ENCODE measurements at places on chromosomes 5 and 9.

GRCh38 chr5:139746691-139747582 is 48.7 kb upstream of the PSD2 start:
- DNase-seq: peak; percentile 64

DNA sequence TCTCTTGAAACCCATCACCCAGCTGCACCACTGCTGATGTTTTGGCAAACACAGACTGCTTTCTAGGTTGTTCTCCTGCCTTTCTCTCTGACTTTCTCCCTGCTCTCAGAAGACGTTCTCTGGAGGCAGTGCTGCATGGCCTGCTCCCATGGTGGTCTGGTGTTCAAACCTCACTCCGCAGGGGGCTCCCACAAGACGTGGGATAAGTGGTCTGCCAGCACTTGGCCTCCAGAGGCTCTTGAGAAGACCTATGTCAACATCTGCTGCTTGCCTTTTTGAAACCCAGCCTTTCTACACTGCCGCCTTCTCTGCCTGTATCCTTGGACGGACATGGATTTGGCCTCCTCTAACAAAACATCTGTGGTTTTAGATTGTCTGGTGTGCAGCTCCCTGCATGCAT is 16.6 kb downstream of the USP20 start:
- DNase-seq: no peak

GRCh38 chr5:170634256-170634990 is 130.6 kb downstream of the KCNIP1 start:
- peak; percentile 30 for DNase-seq

DNA sequence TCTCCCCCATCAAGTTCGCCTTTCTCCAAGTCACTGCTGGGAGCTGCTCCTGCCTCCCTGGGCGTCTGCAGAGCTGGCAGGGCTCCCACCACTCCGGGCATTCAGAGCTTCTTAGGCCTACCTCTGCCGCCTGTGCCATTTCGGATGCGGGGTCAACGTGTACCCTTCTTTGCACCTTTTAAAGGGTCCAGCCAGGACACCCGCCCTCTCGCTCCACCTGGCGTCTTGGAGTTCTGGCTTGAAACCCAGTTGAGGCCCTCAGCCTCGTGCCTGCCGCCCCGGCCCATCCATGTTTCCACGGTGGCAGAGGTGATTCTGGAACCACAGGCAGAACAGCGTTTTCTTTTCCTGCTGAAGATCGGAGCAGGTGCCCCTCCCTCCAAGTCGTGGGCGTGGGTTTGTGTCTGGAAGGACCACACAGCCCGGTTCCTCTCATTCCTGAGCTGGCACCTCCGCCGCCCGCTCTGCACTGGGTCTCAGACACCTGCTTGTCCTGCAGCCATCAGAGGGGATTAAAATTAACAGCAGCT is 32.9 kb downstream of the NDUFS6 start:
- DNase-seq: peak; percentile 62

DNA sequence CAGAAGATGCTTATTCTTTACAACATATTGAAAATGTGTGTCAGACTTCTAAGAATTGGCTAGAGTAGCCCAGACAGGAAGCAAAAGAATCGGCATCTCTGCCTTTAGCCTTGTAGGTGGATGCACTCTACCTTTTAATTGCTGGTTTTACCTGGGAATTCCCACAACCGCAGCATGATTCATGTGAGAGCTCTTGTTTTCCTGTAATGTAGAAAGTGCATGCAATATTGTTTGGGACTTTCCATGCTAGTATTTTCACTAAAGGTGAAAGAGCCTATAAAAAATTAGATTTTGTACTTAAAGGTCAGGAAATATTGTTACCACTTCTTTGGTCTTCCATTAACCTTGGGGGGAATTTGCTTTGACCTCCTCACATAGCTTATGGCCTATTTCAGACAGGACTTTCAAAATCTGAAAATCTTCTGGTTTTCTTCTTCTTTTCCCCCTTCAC is 89.8 kb downstream of the NTRK2 start:
- no peak for DNase-seq

GRCh38 chr5:39986614-39987013 is 561.8 kb upstream of the DAB2 start:
- no peak for DNase-seq

DNA sequence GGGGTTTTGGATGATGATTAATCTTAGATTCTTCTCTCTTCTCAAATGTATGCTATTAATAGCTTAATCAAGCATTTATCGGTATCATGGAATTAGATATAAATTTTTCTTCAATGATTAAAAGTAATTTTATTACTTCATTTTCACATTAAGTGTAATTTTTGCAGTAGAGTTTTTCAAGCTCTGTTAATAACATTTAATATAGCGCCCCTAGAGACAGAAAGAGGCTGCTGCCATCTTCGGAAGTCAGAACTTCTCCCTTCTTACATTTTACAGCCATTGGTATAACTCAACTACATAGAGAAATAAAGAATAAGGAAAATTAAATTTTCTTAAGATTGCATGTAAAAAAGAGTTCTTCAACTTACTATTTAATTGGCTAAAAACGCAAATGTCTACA is 540.3 kb downstream of the GABRG2 start:
- no peak for DNase-seq

DNA sequence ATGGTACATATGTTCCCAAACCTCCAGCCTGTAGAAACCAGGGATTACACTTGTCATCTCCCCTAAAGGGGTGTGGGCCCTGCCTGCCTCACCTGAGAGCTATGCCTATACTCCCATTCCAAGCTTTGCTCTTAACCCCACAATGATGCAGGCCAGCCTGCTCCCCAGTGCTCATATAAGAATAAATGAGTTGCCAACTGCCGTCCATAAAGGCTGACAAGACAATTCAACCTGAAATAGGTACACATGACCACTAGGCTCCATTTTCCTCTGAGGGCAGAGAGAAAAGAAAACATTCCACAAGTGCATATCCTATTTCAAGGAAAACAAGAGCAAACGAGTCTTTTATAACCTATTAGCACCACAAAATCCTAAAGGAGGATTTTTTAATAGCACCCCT is 28.4 kb downstream of the SKP1 start:
- no peak for DNase-seq

DNA sequence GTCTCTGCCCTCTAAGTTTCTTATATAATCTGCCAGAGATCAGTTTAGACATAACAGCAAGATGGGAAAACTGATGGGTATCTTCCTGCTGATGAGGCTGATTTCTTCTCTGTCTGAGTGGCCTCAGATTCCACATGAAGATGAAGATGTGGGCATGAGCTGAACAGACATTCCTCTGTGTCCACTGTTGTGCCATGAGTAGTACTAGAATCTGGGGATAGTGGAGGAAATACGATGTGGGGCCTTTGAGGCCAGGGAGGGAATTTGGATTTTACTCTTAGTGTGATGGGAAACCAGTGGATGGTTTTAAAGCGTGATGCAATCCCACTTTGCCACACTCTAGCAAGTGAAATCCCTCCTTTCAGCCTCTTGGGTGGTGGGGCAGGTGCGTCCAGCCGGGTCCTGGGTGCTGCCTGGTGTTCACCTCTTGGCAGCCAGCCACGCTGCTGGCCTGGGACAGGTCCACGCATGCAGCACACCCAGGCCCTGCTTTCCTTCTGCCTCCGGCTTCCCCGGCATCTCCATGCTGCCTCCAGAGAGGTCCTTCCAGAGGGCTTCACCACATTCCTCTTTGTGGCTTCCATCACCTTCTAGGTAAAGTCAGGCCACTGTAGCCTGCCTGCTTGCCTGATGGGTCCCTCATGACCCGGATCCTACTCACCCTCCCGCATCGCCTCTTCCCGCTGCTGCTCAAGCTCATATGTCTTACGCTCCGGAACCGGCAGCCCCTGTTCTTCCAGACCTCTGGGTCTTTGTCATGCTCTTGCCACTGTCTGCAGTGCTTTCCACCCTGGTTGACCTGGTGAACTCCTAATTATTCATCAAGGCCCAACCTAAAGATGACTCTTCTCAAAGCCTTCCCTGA is 28.1 kb upstream of the SH3PXD2B start:
- no peak for DNase-seq

GRCh38 chr9:77803423-77803822 is 155.3 kb upstream of the GNA14 start:
- DNase-seq: no peak

DNA sequence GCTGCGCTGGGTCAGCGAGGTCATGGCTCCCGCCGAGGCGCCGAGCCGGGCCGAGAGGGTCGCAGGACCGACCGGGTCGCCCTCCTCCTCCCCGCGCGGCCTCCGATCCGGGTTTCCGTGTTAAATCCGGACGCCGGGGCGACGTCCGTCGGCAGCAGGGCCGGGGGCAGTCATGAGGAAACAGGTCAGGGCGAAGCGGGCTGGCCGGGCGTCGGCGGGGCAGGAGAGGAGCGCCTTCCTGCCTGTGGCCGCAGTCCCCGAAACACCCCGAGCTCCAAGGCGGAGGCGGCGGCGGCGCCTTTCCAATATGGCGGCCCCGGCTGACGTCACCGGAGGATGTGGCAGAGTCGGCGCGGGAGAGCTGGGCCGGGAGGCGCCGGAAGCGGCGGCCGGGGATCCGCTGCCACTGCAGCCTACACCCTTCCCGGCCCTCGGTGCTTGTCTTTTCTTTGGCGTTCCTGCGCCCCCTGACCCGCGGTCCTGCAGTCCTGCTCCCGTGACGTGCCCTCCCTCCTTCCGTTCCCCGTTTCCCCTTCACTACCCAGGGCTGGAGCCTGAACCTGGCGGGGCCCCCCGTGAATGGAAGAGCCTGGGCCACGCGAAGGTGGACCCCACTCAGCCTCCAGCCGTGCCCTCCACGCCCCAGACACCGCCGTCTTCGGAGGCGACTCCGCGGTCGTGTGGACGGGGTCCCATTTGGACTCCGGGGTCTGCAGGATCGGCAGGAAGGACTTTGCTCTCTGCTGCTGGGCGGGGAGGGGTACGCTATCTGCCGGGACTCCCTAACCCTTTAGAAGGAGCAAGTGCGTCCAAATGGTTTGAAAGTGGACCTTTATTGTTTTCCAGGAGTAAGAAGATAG is at the start of gene GOLPH3:
Gene GOLPH3 (minus strand): TSS at position 309 of the 860 bp plus-strand sequence. CDS start 285 bp downstream, at position 24.
- DNase-seq: peak; percentile 96

- no peak for DNase-seq
Measured at GRCh38 chr9:129282731-129283211, 104.7 kb upstream of the IER5L start.

- no peak for DNase-seq
Measured at GRCh38 chr5:173293817-173294672, 34.2 kb downstream of the STC2 start.

- no peak for DNase-seq
Measured at GRCh38 chr9:113966394-113966793, 90.3 kb downstream of the ZNF618 start.

DNA sequence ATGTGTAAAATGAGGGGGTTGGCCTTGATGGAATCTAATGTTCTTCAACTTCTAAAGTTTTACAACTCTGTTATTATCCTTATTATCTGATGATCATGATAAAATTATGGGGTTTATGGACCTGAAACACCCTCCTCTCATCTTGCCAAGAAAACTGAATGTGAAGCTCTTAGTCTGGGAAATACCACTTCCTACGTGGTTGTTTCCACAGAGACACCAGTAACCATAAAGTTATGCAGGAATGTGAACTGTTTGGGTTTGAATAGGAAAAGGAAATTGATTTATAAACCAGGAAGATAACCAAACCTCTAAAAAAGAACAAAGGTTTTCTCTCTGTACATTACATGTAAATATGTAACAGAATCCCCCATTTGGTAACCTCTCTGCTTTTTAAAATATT is 28.3 kb upstream of the RAI14 start:
- DNase-seq: no peak

DNA sequence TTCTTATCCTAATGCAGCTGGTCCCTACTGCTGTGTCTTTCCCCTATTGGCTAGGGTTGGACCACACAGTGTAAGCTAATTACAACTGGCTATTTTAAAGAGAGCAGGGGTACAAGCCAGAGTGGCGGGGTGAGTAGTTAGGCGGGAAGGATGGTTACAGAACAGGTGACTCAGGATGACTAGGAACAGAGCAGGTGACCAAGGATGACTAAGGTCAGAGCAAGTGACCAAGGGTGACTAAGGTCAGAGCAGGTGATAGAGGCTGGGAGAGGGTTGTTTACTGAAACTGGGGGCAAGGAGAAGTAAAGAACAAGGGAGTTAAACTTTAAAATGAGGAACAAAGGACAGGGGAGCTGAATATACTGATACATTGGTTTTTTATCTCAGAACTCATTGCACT is 125.4 kb downstream of the PTTG1 start:
- DNase-seq: no peak

DNA sequence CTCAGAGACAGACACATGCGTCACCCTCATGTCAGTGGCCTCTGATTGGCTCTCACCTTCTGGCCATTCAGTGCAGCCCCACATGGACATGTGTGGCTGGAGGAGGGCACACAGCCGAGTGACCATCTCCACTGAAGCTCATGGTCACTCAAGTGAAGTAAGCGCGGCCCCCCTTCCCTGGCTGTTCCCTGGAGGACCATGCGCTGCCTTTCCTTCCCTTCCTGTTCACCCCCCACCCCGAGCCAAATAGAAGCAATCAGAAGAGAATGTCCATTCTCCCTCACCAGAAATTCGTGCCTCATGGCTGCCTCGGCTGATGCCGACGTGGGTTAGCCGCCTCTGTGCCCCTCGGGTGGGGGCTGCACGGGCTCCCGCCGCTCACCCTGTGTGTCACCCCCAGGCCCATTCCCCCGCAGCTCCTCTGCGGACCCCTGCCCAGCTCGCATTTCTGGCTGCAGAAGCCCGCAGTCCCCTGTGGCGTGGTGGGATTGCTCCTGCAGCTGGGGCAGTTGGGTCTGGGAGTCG is 12.5 kb upstream of the COL5A1 start:
- DNase-seq: no peak

- DNase-seq: no peak
Measured at GRCh38 chr5:105033637-105034400, 1471.2 kb upstream of the NUDT12 start.

DNA sequence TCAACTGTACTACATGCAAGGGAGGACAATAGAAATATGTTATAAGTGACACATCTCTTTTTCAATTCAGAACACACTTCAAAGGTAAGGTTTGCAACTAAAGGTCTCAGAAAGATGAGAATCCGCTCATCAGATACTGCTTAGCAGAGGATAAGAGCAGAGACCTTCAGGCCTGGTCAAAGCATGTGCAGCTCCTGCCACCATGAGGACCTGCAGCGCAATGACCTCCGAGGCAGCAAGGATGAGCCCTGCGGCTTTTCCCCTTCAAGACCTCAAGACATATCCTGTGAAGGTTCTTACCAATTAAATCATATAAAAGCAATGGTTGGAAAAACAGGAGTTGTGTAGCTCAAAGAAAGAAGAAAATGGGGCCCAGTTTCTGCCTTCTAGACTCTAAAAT is 135.8 kb downstream of the TRIM36 start:
- DNase-seq: no peak

DNA sequence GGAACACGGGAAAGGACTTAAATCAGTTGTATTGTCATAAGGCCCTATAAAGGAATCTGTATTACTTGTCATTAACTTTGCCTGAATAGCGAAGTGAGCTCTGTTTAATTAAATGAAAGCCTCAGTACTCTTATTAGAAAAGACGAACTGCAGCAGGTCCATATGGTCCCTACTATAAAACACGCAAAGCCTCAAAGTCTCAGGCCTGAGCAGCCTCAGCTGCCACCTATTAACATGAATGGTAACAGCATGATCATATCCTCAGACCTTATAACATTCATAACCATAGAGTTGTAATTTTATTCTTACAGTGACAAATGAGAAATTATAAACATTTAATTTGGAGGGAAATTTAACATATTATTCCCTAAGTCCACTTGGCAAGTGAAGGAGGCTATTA is 1113.7 kb upstream of the WWC1 start:
- DNase-seq: no peak

Data from RWPE2 (cell line).